ENCODE measurements at places on chromosomes 2 and 18.

GRCh38 chr2:4979111-4979510 is 713.1 kb upstream of the SOX11 start:
- no peak for DNase-seq

- peak; percentile 62 for DNase-seq
These were observed 25.6 kb downstream of the GNLY start for GRCh38 chr2:85719609-85720240.

DNA sequence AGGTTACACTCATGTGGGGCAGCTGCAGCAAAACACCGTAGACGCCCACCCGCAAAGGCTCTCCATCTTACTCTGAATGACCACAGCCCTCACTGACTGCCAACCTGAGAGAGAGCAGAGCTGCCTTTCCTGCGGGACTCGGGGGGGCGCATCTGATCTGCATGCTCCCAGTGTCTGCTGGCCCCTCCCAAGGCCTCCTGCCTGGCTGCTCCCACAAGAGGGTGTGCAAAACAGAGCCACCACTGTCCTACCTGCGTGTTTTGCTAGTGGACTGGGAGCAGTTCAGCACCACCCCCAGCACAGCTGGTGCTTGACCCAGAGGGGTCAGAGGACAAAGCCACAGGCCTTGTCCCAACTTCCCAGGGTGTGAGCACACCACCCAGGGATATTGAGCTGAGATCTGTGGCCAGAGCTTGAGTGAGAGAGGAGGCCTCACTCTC is 76.4 kb downstream of the MYO3B start:
- no peak for DNase-seq

GRCh38 chr2:227607941-227608340 is 6.7 kb downstream of the SCYGR3 start:
- no peak for DNase-seq

DNA sequence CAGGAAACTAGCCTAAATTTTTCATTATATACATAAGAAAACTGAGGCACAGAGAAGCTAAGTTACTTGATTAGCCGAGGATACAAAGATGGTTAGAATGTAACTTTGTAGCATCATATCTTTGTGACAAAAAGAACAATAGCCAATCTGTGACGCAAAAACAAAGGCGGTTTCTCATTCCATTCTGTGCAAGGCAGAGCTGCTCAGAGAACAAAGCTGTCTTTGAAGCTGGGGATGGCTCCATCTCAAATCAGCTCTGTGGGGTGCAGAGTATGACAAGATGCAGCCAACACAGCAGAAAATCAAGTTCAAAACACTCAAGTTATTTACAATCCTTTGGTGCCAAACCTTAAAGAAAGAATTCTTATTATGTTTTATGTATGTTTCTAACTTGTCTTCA is 81.9 kb upstream of the VWC2L start:
- DNase-seq: no peak

DNA sequence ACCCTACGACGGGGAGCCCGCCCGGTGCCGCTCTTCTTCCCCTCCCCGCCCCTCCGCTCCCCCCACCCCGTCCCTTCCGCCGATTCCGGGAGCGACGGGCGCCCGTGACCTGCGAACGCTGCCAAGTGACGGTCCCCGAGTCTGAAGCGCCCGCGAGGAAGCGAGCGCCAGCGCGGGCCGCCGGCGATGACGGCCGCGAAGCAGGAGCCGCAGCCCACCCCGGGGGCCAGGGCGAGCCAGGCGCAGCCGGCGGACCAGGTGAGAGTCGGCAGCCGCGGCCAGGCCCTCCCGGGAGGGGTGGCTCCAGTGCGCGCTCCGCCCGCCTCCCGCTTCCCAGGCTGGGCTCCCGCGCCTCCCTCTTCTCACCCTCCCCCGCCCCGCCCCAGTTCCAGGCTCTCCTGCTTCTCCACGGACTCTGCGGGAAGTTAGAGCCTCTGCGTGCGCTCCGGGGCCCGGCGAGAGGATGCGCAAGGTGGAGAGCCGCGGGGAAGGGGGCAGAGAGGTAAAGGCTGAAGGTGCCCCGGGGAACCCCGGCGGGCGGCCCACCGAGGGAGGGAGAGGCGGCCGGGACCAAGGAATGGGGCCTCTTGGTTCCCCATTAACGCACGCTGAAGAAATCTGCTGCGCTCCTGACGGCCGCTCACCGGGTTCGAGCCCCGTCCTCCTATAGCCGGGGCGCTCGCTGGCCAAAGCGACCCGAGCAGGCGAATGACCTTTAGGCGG is 719.5 kb downstream of the DPP10 start:
- no peak for DNase-seq

All from left ventricle myocardium inferior (tissue), 1 donor.